ENCODE measurements at places on chromosomes 16 and 17.

GRCh38 chr17:80477647-80478478 is 1.5 kb upstream of the NPTX1 start:
- DNase-seq: no peak

GRCh38 chr17:5598457-5598856 is 14.1 kb upstream of the NLRP1 start:
- no peak for DNase-seq

- DNase-seq: no peak
Measured at GRCh38 chr17:52465407-52465806, 306.9 kb upstream of the CA10 start.

- no peak for DNase-seq
Measured at GRCh38 chr16:2086812-2087747, 39.3 kb downstream of the TSC2 start.

DNA sequence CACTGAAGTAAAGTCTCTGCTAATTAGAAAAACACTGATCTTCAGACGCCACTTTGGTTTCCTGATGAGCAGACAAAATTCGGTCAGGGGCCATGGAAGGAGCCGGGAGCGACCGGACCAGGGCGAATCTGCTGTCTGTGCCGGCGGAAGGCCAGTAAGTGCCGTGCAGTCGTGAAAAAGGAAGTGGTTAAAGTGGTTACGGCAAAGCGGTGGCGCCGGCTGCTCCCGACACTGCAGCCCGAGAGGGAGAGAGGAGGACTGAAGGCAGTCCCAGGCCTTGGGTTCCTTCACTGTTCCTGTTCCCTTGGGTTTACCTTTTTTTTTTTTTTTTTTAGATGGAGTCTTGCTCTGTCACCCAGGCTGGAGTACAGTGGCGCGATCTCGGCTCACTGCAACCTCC is 17.3 kb upstream of the HEXD start:
- DNase-seq: no peak

Measured in right renal cortex interstitium (tissue), 3 donors.